ENCODE measurements at places on chromosomes 5 and 9. TPM values are rescaled to one million over a fixed set of nuclear protein-coding genes. Genes with fewer than 3 reads are reported as not detected.
A peak's percentile ranks its signal among the peaks of the same experiment; 100 is the strongest.

Gene MTRR
- 45.1 TPM for polyA plus RNA-seq

GRCh38 chr5:130110328-130110727 is 206.1 kb downstream of the CHSY3 start:
- DNase-seq, result no peak

- DNase-seq, result no peak
Measured at GRCh38 chr9:86925686-86926085, 21.6 kb downstream of the GAS1 start.

DNA sequence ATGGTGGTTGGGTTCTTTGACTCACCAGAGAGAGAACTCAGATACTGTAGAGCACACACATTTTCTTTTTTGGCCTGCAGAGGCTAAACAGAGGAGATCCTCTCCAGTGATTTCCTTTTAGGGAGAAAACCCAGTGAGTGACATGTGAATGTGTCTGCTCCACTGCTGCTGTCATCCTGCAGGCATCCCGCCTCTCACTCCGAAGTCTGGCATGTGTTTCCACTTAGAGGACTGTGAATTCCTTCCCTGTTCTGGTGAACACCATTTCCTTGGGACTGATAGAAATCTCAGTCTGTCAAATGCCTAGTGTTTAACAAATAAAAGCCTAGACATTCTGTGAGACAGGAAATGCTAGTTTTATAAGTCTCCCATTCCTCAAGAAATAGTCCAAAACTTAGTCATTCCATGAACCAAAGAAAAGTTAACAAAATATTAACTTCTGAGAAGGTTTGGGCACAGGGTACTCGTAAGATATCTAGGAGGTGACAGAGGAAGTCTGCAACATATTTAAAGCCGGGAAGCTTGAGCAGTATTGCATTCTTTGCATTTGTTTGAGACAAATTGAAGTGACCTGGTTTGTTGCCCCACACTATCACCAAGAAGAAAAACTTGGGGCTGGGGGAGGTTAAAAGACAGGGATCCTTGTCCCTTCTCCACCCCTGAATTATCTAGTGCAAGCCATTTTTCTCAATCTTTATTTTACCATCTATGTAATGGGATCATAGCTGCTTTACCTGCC is 74.9 kb upstream of the NIPAL4 start:
- DNase-seq, result peak; percentile 100

Gene FOXE1
- polyA plus RNA-seq, result 0.01 TPM

DNA sequence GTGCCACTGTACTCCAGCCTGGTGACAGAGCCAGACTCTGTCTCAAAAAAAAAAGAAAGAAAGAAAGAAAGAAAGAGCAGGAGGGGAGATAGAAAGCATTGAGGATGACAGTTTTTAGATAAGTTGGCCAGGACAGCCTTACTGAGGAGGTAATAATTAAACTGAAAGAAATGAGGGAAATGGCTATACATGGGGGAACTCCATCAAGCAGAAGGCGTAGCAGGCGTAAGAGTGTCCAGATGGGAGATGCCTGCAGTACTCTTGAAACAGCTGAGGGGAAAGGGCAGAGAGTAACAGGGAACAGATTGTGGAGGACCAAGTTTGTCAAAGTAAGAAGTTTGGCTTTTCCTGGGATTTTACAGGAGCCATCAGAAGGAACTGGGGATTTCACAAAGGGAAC is 57.5 kb downstream of the HMGCS1 start:
- no peak for DNase-seq

Gene SHISAL2B
- not detected for polyA plus RNA-seq

GRCh38 chr5:37735649-37736347 is 104.0 kb downstream of the GDNF start:
- peak; percentile 51 for DNase-seq

Gene CXXC5
- polyA plus RNA-seq, result 15.8 TPM

Gene EMB
- 9.5 TPM for polyA plus RNA-seq

- DNase-seq, result no peak
Measured at GRCh38 chr5:122064992-122065391, 13.1 kb downstream of the LOX start.

GRCh38 chr5:157767689-157768088 is 24.2 kb downstream of the LSM11 start:
- no peak for DNase-seq

GRCh38 chr9:116736399-116737151 is 49.5 kb downstream of the TRIM32 start:
- no peak for DNase-seq

GRCh38 chr9:3777137-3777536 is 251.3 kb upstream of the RFX3 start:
- DNase-seq, result no peak

- DNase-seq, result no peak
Measured at GRCh38 chr5:178449163-178450070, 140.8 kb downstream of the COL23A1 start.

Gene PLPP7
- 2.8 TPM for polyA plus RNA-seq

GRCh38 chr5:102649731-102650130 is 105.4 kb upstream of the PAM start:
- DNase-seq, result peak; percentile 33

- no peak for DNase-seq
Measured at GRCh38 chr5:57675236-57675635, 192.6 kb upstream of the ACTBL2 start.

DNA sequence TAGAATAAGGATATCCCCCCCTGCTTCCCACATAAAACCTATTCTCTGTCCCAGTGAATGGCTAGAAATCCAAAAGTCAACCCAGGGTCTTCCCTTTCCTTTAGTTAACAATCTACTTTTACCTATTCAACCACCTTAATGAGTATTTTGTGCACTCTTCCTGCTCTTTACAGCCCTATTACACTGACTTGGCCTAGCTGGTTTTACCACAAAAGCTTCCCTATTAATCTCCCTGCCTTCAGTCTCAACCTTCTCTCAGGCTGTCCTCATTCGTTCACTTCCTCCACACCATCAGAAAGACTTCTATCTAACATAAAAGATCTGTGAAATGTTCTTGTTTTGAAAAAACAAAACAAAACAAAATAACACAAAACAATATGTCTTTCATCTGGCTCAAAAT is 16.2 kb downstream of the CTNNAL1 start:
- DNase-seq, result no peak

Gene PCDH1
- 0.09 TPM for polyA plus RNA-seq

DNA sequence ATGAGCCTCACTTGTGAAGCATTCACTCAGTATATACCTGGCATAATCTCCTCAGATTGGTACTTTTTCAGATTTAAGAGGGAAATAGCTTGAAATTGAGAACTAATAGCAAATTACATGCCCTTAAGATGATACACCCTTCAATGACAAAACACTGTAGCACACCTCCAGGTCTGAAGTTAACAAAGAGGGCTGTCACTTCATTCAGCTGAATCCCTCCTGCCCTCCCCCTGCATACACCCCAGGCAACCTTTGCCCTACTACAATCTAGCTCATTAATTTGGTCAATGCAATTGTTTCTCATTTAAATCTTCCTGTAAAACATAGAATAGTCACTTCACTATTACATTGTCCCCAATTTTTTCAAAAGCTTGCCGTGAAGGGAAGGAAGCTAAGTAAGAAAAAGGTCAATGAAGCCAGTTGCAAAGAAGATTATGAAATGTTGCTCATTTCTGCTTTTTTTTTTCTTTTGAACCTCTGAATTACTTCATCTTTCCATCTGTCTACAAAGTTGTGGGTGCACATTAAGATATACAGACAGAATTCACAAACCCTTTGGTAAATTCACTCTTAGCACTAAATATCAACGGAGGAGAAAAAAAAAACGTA is 294.8 kb upstream of the PTGER4 start:
- no peak for DNase-seq

DNA sequence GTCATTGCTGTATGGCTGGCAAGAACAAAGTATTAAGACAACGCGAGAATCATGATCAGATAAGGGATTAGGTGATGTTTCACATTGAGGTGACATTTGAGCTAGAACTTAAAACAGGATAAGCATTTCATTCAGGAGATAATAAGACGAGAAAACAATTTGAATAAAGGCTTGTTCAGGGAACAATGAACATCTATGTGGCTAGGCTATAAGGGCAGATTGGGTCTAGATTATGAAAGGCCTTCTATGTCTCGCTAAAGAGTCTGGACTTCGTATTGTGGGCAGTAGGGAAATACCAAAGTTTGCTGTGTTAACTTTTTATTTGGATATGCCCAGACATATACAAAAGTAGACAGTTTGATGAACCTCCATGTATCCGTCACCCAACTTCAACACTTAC is 6.9 kb downstream of the MRPL22 start:
- no peak for DNase-seq

DNA sequence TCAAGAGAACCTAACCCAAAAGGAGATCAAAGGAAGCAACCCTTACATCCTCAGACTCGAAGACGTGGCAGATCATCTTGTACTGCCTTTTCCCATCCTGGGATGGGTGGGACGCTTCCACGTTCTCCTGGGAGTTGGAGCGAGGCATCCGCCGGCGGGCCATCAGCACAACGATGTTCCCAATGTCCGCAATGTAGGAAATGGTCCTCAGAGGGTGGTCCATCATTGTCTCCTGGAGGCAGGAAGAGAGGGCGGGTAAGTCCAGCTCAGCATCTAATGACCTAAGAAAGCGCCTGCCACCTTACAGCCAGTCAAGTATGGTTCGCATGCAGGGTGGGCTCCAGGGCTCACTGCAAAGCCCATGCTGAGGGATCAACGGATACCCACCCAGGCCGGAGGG is 131.2 kb downstream of the ENTREP1 start:
- no peak for DNase-seq

GRCh38 chr5:53956632-53957031 is 353.7 kb downstream of the ARL15 start:
- DNase-seq, result no peak

Gene FAM151B
- 4.9 TPM for polyA plus RNA-seq

Measured in fibroblast of lung (primary cell).